Cortex of kidney (tissue), 1 donor: ENCODE measurements at places on chromosomes 13 and 19.

DNA sequence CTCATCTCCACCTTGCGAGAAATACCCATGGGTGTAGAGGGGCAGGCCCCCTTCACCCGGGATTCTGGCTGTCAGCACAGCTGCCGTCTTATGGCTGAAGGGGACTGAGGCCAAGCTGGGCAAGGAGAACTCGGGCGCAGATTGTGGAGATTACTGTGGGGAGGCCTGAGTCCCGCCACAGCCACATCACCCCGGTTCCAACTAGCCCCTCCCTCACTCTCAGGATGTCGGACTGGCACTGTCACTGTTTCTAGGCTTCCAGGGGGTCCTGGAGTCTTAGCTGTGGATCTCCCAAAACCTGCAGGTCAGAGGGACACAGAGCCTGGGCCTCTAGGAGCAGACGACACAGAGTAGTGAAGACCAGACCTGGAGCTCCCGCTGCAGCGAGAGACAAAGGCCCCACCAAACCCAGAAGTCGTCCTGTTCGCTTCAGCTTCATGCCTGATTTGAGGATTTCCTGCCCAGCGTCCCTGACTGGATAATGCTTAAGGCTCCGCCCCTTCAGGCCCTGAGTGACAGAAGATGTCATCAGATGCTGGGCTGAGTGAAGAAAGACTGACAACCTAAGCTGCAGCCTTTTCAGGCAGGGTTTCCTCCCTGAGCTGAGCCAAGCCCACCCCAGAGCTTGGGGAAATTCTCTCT lies 55.8 kb downstream of the ZNF93 start:
- DNase-seq = no peak

DNA sequence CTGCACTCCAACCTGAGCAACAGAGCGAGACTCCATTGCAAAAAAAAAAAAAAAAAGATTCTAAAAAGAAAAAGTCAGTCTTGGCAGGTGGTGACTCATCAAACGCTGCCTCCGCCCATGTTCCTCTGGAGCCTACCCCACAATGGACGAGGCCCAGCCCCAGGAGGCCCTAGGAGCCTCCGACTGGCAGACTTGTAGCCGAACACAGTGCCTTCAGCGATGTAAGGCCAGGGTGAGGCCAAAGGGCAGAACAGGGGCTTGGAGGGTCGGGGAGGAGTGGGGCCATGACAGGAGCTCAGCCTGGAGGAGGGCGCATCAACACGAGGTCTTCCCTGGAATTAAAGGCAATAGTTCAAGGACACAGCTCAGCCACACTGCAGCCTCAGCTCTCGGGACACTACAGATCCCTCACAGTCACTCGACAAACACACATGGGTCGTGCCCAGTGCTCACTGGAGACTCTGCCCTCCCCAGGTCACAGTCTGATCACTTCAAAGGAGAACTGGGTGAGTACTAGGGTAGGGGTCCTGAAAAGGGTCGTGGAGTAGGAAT lies 5.1 kb downstream of the USE1 start:
- DNase-seq = no peak

- DNase-seq = no peak
Measured at GRCh38 chr13:39108783-39109182, 70.5 kb downstream of the NHLRC3 start.

- DNase-seq = no peak
Measured at GRCh38 chr13:102598061-102598460, 1.3 kb downstream of the TPP2 start.

GRCh38 chr19:29302002-29302928 lies 89.3 kb upstream of the UQCRFS1 start:
- no peak for DNase-seq

DNA sequence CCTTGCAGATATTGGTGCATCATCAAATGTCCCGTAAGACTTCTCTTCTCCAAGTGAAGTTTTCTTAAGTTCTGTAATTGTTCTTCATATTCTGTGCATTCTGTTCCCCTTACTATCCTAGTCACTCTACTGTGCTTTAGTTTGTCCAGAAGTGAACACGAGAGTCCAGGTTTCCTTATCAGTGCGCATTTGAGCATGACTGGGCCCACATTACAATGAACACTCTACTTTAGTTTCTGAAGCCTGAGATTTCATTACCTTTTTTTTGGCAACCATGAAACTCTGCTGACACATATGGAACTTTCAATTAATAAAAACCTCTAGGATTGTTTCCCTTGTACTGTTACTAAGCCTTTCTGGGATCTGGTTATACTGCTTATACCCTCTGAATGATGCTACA lies 270.0 kb downstream of the KCNRG start:
- DNase-seq = no peak

DNA sequence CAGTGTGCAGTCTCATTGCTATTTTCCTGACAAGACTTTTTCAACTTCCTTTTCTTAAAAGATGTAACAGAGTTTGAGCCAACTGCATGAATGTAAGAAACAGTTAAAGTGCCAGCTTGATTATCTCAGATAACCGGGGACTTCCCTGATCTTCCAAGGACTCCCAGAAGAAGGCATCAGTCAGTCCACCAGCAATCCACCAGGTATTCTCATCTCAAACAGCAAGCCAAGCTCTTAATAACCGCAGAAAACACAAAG lies 350.1 kb downstream of the LIG4 start:
- DNase-seq = no peak

DNA sequence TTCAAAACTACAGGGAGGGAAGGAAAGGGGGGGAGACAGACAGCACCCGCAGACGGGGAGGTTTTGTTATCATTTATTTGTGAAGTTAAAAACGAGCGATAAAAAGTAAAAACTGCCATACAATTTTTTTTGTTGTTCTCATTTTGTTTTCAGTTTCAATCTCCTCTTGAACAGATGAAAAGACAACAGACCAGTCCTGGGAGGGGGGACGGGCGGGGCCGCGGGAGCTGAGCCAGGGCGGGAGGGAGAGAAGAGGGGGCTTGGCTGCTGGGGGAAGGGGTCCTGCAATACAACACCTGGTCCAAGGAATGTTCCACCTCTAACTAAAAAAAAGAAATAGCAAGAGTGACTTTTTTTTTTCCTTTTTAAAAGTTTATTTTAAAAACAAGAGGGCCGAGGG lies 11.3 kb downstream of the KHSRP start:
- no peak for DNase-seq

GRCh38 chr19:40724315-40724714 lies 7.4 kb downstream of the ITPKC start:
- no peak for DNase-seq

DNA sequence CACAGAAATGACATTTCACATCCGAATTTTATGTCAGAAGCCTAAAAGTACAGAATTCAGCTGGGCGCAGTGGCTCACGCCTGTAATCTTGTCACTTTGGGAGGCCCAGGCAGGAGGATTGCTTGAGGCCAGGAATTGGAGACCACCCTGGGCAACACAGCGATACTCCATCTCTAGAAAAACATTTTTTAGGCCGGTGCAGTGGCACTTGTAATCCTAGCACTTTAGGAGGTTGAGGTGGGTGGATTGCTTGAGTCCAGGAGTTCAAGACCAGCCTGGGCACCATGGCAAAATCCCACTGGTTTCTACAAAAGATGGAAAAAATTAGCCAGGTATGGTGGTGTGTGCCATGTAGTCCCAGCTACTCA lies 15.3 kb downstream of the NOP53 start:
- DNase-seq = no peak

- no peak for DNase-seq
Measured at GRCh38 chr13:74726206-74726605, 592.0 kb upstream of the KLF12 start.

GRCh38 chr13:69306766-69307165 lies 800.9 kb upstream of the ATXN8OS start:
- DNase-seq = no peak

DNA sequence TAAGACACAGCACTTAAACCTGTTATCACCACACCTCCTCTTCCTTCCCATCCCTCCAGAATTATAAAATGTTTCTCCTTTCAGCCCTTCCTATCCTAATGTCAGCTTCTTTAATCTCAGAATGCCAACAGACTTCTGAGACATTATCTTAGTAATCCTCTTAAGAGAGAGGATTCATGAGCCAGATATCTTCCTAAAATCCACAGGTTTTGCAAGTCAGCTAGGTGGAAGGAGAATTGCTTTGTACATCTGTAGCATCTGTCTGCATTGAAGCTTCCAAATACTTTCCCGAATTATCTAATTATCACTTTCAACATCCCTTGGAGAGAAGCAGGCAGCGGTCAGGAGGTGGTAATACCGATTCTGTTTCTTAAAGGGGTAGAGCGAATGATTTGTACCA lies 179.1 kb downstream of the DCT start:
- no peak for DNase-seq

GRCh38 chr13:98563071-98563470 lies 13.8 kb downstream of the STK24 start:
- no peak for DNase-seq

DNA sequence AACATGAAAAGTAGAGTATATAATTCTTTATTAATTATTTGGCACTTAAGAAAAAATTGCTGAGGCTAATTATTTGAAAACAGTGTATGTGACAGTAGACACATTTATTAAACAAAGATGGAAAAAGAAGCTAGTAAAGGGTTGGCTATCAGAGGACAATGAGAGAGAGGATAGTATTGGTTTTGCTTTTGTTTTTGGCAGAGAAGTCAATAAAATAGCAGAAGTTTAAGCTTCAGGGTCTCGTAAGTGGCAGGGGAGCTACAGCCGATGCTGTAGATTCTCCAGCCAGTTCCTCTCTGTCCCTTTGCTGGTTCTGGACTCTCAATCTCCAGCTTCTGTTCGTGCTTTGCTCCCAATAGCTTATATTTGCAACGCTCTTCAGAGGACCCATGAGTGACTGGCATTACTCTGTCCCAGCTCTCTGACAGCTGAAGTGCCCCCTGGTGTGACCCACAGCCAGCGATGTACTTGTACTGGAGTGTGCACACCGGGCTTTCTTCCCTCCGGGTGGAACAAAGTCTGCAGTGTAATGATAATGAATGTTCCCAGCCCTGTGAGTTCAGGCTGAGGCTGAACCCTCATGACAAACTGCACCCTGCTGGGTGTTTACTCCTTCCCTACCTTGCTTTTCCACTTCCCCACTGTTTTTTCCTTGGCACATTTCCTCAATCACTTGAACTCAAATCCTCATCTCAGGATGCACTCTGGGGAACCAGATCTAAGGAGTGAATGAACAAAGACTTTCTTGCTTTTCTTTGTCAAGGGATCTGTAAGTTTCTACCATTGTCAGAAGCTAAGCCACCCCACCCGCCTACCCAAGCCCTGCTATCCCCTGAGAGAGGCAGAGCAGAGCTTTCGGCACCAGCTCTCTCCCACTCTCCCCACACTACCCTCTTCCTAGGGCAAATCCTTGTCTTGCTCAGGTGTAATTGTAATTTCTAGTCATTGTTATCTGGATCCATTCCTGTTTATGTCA lies 254.8 kb downstream of the LHFPL6 start:
- no peak for DNase-seq

GRCh38 chr13:89628567-89628966 lies 1718.9 kb upstream of the MIR17HG start:
- no peak for DNase-seq

GRCh38 chr13:45763419-45763818 lies 61.3 kb downstream of the CBY2 start:
- no peak for DNase-seq

- DNase-seq = no peak
Measured at GRCh38 chr19:10555610-10555973, 10.2 kb downstream of the KRI1 start.
